ENCODE measurements at places on chromosomes 12 and 14.

GRCh38 chr14:76259029-76259735 lies 107.5 kb downstream of the GPATCH2L start:
- DNase-seq: no peak

GRCh38 chr12:25384893-25385248 lies 134.1 kb upstream of the KRAS start:
- no peak for DNase-seq

DNA sequence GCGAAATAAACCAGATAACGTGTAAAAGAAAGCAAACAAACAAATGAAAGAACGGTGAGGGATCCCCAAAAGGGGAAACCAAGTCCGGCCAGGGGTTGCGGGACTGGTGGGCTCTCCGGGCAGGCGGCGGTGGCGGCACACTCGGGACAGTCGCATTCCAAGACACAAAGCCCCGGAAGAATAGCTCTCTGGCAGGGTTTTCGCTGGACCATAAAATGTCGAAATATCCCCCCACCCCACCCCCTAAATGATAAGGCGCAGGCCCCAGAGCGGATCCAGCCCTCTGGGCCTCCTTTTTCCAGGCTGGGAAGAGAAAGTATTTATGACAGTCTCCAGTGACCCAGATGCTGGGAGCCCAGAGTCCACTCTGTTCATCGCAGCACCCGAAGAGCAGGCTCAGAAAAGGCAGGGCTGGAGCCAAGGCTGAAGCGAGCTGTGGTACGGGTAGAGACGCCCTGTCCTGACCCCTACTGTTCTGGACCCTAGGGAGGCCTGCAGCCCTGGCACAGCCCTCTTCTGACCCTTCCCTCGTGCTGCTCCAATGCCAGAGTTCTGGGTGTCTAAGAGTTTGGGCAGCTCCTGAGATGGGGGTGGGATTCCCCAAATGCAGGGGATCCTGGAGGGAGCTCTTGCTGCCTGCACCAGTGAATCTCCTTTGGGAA lies 2.1 kb upstream of the HOXC8 start:
- DNase-seq: no peak

DNA sequence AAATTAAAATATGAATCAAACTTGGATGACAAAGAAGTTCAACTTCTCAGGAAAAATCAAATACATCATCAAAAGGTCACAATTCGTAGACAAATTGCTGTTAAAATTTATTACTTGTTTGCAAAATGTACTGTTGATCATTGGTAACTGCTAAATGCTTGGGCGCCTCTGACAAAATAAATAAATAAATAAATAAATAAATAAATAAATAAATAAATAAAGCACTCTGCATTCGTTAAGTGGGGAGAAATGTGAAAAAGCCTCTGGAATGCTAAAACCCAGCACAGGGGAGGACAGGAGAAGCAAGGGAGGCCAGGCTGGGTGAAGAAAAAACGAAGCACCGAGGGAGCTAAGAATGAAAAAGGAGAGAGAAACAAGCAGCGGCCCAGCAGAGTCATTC lies 115.2 kb downstream of the BCL11B start:
- DNase-seq: no peak

GRCh38 chr12:54959291-54960018 lies 25.1 kb downstream of the TESPA1 start:
- DNase-seq: no peak

- no peak for DNase-seq
These were observed 37.5 kb downstream of the PLCZ1 start for GRCh38 chr12:18700271-18700670.

GRCh38 chr14:103155010-103155409 lies 31.7 kb downstream of the TNFAIP2 start:
- no peak for DNase-seq

DNA sequence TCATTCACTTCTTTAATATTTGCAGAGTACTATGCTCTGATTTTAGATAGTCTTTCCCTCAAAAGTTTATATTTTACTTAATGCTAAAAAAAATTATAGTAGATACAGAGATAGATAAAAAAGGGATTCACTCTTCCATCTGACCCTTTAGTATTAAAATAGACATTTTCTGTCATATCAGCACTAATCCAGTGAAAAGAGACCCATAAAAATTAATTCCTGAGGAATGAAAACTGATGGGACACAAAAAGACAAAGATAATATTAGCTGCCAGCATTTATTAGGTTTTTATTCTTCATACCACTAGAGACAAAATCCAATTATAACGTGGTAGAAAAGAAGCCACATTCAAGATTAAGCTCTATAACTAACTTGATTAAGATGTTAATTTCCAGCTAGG lies 45.3 kb downstream of the SOS2 start:
- DNase-seq: no peak

DNA sequence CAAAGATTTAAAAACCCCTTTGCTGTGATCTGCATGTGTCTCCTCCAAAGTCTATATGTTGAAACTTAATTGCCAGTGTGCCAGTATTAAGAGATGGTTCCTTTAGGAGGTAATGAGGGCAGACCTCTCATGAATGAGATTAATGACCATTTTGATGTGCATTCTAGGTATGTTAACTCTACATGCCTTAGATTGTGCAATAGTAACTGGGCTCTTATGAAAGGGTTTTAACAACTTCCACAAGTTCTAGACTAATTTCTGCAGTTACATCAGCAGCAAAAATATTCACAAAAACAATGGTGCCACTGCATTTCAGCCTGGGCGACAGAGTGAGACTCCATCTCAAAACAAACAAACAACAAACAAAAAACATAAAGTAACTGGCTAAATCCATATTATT lies 3.8 kb upstream of the TAS2R10 start:
- no peak for DNase-seq

DNA sequence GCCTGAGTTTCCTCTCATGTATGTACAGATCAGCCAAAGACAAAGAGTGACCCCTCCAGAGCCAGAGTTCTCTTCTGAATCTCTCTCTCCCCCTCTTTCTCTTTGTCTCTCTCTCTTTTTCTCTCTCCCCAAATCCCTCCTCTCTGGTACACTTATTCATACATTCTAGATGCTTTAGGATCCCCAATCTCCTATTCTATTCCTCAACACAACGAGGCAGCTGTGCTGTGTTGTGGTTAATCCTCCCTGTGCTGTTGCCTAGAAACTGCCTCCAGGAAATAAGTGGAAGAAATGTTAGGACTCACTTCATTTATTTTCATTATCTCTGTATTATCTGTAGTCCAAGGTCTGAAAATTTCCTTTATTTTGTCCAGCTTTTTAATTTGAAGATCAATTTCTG lies 350.5 kb upstream of the OR4E1 start:
- DNase-seq: no peak

- no peak for DNase-seq
These were observed 56.4 kb upstream of the RERGL start for GRCh38 chr12:18146363-18146762.

- no peak for DNase-seq
These were observed 25.2 kb upstream of the PLXNC1 start for GRCh38 chr12:94123127-94123526.
